ENCODE measurements at places on chromosomes 3 and 15.

DNA sequence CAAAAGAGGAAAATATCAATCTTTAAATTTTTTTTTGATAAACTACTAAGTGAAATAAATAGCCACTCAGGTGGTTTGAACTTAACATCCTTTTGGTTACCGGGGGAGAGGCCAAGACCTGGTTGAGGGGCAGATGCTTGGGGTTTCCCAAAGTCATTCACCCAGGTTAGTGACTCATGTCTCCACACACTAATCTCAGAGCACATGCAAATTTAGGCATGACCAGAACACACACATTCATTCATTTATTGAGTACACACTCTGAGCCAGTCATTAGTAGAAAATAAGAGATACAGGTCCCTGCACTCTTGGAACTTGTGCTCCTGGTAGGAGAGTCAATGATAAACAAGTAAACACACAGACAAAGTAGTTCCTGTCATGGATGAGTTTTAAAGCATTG is 7.3 kb downstream of the ILDR1 start:
- no peak for DNase-seq

DNA sequence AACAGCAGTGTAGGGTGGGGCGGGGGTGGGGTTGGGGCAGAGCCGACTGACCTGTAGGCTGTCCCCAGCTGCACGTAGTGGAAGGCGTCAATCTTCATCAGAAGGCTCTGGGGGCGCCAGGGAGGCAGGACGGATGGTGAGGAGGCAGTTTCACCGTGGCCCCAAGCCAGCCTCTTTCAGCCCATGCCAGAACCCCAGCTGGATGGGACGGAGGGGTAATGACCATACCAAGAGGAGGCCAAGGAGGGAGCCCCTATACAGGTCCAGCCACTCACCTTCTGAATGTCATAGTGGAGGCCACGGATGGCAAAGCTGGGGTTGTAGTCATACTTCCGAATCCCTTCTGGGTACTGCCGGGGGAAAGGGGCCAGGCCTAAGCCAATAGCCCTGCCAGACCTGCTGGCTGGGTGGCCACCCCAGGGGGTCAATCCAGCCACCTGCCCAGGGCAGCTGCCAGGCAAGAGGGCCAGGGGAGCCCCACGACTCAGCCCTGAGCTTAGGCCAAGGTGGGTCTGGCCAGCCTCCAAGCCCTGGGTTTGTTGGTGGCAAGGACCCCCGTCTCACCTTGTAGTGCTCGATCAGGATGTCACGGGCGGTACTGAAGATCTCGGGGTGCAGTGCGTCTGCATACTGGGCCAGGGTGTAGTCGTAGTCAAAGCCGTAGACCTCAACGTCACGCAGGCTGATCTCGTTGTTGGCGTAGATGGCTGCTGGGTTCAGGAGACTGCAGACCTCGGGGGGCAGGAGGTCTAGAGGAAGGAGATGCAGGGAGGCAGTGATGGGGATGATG is 4.9 kb downstream of the NT5DC2 start:
- DNase-seq, result no peak

- DNase-seq, result no peak
Observed at GRCh38 chr15:91881569-91882297, 28.2 kb downstream of the SLCO3A1 start.

- no peak for DNase-seq
Observed at GRCh38 chr3:178826435-178827123, 245.0 kb downstream of the ZMAT3 start.

DNA sequence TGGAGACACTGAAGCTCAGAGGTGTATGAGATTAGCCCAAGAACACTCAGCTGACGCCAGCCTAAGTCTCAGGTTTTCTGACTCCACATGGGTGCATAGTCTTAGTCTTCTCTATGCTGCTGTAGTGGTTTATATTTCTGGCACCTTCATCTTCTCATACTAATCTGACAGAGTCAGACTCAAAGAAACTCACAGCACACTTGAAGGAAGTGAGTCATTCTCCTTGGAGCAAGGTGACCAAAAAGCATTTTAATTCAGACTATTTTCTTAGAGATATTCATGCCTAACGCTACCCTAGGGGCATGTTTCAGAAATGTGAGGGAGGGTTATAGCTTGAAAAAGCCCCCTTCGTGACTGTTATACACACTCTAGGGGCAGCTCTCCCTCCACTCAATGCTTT is 775.3 kb upstream of the ARPP21 start:
- no peak for DNase-seq

- no peak for DNase-seq
Observed at GRCh38 chr3:99918715-99919114, 101.1 kb downstream of the CMSS1 start.

DNA sequence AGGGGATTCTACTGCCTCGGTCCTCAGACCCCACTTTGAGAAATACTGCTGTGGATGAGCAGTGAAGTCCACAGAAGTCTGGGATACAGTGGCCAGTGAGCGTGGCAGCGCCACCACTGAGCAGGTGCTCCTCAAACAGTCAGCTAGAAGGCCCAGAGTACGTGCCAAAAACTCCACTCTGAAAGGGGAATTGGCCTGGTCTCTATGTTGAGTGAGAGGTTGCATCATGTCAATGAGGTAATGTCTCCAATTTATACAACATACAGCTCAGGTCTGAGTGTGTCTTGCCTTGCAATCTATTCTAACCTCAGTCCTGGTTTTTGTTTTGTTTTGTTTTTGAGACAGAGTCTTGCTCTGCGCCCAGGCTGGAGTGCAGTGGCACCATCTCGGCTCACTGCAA is 53.3 kb upstream of the ETV5 start:
- no peak for DNase-seq

- no peak for DNase-seq
Observed at GRCh38 chr15:25134546-25134945, 179.8 kb downstream of the SNRPN start.

- no peak for DNase-seq
Observed at GRCh38 chr3:86047161-86047560, 943.8 kb downstream of the VGLL3 start.

GRCh38 chr15:43514241-43515057 is 3.0 kb upstream of the MAP1A start:
- peak; percentile 30 for DNase-seq

GRCh38 chr15:78417754-78418630 is 20.0 kb upstream of the IREB2 start:
- peak; percentile 21 for DNase-seq

GRCh38 chr3:46127503-46127902 is 80.6 kb downstream of the CCR1 start:
- peak; percentile 91 for DNase-seq

All from EL (cell line).